ENCODE measurements at places on chromosomes 2 and 18.

DNA sequence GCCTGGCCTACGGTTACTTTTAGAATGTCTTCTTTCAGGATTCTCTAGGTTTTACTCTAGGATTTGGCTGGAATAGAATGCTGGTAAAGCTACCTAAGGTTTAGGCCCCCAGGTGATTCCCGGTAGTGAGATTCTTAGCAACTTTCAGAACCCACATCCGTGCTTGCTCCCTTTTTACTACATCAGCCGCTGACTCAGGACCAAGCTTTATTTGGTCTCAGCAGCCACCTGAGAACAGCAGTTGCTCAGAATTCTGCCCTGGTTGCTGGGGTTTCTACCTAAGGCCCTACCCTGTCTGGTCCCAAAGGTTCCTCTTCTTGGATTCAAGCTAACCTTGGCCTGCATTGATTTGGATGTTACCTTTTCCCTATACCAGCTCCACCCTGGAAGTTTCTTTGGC, 36.1 kb upstream of the NDUFV2 start:
- no peak for DNase-seq

DNA sequence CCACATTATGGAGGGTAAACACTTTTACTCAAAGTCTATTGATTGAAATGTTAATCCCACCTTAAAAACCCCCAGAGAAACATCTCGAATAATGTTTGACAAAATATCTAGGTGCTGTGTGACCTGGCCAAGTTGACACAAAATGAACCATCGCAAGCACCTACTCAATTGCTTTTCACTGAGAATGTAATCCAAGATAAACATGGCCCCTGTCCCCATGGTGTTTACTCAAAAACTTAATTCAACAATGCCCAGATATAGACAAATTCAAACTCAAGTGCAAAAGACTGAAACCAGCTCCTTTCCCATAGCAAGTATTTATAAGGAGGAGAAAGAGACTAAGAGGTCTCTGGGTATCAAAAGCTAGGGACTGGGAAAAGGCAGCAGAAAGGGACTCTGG, 15.0 kb upstream of the ACMSD start:
- DNase-seq = no peak

GRCh38 chr18:74351354-74351753, 35.7 kb downstream of the C18orf63 start:
- no peak for DNase-seq

DNA sequence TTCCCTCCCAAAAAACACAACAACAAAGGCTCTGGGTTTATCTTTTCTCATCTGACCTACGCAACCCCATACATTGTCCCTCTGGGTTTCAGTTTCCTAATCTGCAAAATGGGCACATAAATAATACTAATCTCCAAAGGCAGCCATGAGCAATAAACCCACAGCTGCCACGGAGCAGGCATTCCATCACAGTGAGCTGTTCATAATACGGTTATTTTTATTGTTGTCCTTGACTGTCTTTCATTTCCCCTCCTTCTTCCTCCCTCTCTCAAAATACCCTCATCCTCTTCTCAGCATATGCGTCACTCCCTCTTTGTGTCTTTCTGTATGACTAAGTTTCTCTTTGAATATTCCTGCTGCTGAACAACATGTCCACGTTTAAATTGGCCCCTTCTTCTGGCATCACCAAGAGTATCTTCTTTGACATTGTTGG, 129.8 kb upstream of the CAB39 start:
- no peak for DNase-seq

GRCh38 chr2:147416099-147416498, 428.7 kb upstream of the ACVR2A start:
- DNase-seq = no peak

- DNase-seq = no peak
Measured at GRCh38 chr2:64655018-64655664, 1.4 kb upstream of the SERTAD2 start.

Data from hypothalamus (tissue), 51 donors.